ENCODE measurements at places on chromosomes 5 and 9.
A peak's percentile ranks its signal among the peaks of the same experiment; 100 is the strongest.

DNA sequence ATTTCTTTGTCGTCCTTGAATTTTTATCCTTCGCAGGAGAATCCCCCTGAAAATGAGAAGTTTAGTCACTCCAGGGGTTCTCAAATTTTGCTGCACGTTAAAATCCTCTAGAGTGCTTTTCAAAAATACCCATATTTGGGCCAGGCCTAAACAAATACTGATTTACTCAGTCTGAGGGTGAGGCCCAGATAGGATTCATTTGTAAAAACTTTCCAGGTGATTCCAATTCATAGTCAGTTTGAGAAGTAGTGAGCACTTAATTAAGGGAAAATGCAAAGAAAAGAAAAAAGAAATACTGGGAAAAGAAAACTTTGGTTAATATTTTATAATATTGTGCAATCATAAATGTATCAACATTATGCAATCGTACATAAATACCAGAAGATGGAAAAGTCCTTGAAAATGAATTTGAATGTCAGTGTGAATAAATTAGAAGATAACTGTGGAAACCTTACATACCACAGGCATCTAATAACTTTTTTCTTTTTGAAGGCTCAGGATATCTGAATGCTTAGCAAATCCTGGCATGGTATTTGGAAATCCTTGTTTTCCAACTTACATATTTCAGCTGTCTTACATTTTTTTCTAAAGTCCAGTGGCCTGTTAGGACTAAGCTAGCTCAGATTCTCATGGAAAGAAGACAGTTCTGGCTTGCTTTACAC lies 116.5 kb upstream of the DAPK1 start:
- peak; percentile 93 for DNase-seq

- DNase-seq, result no peak
Observed at GRCh38 chr9:101030086-101030391, 1.5 kb downstream of the PLPPR1 start.

DNA sequence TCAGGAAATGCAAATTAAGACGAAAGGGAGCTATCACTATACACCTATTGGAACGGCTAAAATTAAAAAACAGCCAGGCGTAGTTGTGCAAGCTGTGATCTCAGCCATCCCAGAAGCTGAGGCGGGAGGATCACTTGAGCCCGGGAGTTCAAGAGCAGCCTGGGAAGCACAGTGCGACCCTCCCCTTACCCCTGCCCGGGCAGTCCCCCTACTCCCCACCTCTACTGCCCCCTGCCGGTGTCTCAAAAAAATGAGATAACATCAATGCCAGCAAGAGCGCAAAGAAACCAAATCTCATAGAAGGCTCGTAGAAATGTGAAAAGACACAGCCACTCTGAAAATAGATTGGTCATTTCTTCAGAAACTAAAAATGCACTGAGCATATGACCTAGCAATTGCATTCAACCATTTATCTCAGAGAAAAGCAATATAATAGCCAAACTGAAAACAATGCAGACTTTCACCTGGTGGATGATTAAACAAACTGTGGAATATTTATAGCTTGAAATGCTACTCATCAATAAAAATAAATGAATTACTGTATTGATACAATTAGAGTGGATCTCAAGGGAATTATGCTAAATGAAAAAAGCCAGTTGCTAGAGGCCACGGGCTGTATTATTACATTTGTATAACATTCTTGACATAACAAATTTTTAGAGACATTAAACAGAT lies 20.6 kb downstream of the OR2V2 start:
- DNase-seq, result no peak

DNA sequence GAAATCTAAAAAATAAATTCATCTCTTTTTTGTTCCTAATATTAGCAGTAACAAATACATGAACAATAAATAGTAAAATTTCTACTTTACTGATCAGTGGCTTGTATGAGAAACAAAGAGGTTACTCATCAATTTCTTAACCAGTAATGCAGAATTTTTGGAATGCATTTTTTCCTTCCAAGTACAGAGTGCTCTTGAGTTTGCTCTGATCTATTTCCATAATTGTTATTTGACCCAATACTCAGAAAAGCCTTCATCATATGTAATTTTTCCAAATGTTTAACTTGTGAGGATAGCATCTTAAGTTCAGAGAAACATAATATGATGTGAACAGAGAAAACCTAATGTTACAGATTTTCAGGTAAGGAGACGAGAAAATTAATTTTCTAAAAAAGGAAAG lies 47.3 kb downstream of the FBN2 start:
- DNase-seq, result no peak

DNA sequence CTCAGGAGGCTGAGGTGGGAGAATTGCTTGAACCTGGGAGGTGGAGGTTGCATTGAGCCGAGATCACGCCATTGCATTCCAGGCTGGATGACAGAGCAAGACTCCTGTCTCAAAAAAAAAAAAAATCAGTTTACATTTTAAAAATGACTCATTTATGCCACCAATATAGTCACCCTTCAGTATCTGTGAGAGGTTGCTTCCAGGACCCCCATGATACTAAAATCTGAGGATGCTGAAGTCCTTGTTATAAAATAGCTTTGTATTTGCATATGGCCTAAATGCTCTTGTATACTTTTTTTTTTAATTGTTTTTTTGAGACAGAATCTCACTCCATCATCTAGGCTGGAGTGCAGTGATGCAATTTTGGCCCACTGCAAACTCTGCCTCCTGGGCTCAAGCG lies 5.8 kb downstream of the OCLN start:
- DNase-seq, result no peak

- DNase-seq, result no peak
Observed at GRCh38 chr5:76269932-76270610, 133.0 kb upstream of the IQGAP2 start.

DNA sequence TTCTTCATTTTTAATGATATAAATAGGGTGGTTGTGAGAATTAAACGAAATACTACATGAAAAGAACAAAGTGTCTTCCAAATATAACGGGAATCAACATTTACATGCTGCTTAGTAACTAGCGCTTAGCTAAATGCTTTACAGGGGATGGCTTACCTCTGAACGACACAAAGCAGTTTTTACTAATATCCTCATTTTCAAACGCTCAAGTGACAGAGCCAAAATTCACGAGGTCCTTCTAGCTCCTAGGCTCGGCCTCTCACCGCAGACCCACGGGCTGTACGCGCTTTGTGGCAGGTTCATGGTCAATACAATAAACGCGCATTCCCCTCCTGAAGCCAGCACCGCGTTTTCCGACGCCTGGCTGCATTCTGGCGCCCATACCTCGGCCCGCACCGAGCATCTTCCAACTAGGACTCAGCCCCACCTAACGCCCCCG lies 442 bp downstream of the ZNF510 start:
- DNase-seq, result no peak

- no peak for DNase-seq
Observed at GRCh38 chr5:54415896-54416601, 39.5 kb upstream of the HSPB3 start.

GRCh38 chr5:176180339-176180738 lies 57.9 kb upstream of the SIMC1 start:
- no peak for DNase-seq

GRCh38 chr5:94024101-94024500 lies 282.7 kb upstream of the POU5F2 start:
- DNase-seq, result no peak

DNA sequence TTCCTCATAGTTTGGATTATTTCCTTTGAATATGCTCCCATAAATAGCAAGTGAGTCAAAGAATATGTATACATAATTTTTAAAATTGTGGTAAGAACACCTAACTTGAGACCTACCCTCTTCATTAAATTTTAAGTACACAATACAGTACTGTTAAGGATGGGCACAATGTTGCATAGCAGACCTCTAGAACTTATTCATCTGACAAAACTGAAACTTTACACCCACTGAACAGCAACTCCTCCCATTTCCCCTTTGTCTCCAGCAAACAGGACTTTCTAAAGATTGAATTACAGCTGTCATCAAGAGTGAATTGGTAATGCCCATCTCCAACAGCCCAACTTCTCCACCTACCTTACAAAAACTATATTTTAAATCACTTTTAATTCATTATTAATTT lies 388.9 kb downstream of the HTR1A start:
- no peak for DNase-seq

- no peak for DNase-seq
Observed at GRCh38 chr5:158895588-158895987, 204.1 kb downstream of the EBF1 start.

DNA sequence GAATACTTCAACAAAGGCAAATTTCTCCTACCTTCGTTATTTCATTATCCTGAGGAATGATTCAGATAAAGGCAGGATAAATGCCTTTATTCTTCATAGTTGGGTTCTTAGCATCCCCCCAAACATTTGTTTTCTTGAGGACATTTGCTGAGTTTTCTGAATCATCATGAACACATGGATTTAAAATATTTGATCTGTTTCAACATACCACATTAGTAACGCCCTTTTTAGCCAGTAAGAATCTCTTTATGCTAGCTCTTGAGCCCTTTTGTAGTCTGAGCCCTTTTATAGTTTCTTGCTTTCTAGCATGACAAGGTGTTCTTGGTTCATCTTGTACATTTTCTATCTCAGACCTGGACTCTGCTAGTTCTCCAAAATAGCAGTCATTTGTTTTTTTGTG lies 27.9 kb downstream of the SKIC3 start:
- DNase-seq, result no peak

GRCh38 chr5:176152930-176153311 lies 85.3 kb upstream of the SIMC1 start:
- no peak for DNase-seq

DNA sequence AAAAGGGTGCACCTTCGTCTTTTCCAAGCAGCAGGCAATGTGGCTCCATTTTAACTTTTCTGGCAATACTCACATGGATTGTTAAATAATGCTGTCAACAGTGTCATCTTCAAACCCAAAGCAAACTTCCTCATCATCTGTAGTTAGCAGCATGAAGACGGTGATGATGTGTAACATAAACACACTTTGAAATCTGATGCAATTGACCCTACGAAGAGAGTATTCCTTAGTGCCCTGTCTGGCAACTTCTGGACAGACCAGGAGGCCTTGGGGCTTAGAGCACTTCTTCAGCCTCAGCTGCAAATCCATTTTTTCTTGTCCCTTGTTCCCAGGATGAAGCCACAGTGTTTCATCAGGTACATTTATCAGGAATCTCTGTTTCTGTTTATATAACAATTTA lies 149.1 kb downstream of the GHR start:
- no peak for DNase-seq

DNA sequence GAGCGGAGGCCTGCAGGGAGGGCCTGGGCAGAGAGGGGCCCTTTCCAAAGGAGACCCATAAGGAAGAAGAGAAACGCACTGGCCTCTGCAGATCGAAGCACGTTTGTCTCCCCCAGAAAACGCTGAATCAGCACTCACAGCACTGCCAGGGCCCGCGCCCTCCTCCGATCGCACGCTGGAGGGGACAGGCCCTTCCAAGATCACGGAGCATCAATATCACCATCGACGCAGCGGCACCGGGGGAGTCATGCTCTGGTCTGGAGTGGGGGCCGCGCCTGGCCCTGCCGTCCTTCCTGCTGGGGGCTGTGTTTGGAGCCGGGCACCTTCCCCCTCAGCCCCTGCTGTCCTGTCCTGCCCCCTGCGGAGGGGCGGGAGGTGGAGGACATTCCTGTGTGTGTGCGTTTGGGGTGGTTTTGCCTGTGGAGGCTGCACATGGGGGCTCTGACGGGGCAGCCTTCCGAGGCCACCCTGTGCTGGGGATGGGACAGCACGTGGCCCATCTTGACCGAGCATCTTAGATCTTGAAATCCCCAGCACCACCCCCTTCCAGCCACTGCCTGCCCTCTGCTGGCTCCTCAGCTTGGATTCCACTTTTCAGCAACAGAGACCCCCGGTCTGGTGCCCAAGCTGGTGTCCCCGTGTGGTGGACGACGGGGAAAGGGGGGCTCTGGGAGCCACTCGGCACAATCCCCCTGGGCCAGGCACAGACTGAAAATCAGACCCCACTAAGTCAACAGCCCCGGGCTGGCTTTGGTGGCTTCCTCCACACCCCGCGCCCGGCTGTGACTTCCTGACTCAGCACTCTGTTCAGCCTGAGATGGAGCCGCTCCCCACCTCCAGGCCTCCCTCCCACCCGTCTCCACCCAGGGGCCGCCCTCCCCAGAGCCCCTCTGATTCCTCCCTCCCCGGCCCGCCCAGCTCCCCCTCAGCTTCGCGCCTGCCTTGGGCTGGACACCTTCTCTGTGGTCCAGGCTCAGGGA lies 8.3 kb downstream of the TMEM250 start:
- DNase-seq, result no peak

DNA sequence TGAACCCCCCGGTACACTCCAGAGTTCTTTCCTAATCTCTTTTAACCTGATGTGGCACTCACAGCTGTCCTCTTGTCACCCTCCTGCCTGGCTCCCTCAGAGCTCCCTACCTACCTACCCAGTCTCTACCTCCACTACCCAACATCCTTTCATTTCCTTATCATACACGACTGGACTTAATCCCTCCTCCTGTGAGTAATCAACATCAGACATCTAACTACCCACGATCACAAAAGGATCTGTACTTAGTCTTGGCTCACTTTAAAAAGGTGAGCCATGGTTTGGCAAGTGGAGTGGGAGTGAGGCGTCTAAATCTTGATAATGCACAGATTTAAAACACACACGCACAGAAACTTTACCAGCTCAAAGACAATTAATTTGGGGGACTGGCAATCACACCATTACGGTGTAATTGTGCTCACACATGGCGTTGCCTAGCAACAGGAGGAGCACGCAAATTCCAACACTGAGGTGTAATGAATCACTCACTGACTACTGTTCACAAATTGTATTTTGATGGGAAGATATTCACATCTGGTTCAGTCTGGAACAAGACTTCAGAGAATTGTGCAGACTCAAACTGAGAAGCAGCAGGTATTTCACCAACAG lies 235.9 kb downstream of the EPB41L4A start:
- no peak for DNase-seq

GRCh38 chr5:36596756-36597155 lies 9.7 kb upstream of the SLC1A3 start:
- DNase-seq, result no peak

DNA sequence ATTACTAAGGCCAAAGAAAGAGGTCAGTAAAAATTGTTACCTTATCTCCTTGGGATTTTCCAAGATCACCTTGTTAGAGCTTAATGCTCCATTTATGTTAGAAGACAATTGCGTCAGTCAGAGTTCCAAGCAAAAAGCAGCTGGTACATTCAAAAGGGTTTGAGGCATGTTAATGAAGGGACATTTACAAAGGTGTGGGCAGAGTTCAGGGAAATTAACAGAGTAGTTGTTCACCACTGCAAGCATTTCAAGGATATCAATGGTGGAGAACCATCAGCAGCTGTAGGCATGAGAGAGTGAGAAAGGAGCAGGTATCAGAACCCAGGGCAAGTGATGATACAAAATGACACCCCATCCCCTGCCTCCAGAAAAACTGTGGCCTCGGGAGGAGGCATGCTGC lies 17.0 kb upstream of the SMARCA2 start:
- no peak for DNase-seq

GRCh38 chr9:97475059-97475458 lies 26.4 kb upstream of the TMOD1 start:
- peak; percentile 92 for DNase-seq

DNA sequence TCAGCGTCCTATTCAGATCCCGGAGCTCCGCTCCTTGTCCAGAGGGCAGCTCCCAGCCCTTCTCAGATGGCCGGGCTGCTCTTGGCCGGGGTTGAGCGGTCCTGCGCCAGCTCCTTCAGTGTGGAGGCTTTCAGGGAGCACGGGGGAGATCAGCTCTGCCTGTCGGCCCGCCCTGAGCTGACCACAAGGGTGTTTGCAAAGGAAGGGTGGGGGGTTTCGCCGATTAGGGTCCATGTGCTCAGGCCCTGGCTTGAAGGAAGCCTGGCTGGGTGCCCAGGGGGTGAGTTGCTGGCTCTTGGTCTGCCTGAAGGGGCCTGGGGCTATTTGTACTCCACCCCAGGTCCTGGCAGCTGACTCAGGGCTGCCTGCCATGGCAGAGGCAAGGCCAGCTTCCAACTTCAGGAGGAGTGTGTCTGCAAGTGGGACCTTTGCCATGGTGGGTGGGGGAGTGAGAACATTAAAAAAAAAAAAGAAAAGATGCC lies 250.1 kb upstream of the KLF4 start:
- no peak for DNase-seq
